WTC11 (cell line): ENCODE measurements at places on chromosomes 6 and 20.
A peak's percentile ranks its signal among the peaks of the same experiment; 100 is the strongest.

DNA sequence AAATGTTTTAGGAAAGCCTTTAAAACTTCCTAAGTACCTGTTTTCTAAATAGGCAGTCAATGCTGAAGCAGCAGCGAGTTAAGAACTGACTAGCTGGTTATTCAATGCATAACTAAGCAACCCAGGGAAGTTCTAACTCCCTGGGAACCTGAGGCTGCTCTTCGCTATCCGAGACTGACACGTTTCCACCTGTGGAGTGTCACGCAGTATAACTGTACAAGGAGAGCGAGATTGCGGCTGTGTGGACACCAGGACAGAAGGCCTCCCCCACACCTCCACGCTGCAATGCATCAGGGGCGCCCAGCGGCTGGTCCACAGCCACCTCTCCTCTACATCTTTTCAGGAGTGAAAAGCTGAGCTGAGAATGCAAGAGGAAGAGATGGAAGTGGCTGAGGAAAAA is 8.0 kb downstream of the PXDC1 start:
- DNase-seq: no peak

DNA sequence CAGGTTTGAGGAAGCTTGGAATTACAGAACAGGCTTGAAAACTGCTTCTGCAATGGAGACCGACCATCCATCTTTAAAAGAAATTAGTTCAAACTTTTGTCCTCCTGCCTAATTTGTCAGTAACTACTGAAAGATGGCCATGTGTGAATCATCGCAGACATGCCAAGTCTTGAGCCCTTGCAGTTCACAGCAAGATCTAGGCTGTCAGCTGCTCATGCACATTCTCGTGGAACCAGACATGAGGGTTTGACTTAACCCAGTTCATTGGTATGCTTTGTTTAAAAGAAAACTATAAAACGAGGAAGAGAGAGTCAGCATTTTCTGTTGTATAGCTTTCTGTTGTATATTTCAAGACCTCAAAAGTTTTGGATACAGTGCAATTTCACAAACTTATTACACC is 74.0 kb upstream of the SAMD5 start:
- DNase-seq: no peak

GRCh38 chr6:34491091-34491430 is 25.2 kb downstream of the PACSIN1 start:
- no peak for DNase-seq

DNA sequence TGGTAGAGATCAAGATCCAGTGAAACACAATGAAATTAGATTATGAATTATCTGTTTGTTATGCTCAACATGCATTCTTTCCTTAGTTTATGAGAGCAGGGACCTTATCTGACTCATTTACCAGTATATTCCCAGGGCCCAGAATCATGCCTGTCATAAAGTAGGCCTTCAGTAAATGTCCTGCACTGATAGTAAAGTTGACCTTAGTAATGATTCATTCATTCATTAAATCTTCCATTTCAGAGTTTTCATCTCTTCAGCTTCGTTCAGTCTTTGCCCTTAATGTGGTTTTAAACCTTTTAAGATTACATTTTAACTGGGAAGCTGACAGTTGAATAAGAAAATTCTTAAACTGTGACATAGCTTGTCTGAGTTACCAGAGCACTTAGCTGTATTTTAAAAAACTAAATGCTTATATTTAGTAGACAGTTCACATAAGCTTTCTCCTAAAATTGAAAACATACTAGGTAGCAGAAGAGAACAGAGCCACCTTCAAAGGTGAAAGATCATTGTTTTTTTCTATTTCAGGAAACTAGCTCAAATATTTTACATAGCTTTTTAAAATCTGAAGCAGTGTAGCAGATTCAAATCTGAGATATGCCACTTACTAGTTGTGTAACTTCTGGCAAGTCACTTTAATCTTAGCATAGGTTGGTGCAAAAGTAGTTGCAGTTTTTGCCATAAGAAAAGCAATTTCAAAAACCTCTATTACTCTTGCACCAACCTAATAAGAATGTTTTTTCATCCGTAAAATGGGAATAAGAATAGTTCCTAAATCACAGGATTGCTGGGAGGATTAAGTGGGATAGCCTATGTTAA is 41.4 kb downstream of the MCM8 start:
- no peak for DNase-seq

DNA sequence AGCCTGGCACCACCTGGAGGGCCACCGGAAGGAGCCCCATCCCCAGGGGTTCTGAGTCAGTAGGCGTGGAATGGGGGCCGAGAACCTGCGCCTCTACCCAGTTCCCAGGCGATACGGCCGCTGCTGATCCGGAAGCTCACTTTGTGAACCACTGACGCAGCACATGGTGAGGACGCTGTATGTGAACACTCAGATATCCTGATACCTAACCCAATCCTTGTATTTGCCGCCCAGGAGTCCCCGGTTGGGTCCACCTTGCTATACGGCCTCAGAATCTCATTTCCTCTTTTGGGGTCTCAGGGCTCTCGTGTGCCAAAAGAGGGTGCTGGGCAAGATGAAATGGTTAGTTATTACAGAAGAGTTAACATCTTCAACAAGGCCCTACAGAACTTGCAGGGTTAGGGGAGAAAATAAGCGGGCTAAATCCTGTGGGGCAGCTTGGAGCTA is 604 bp upstream of the RAB5IF start:
- DNase-seq: no peak

- no peak for DNase-seq
These were observed 89.7 kb downstream of the INSM1 start for GRCh38 chr20:20457392-20458126.

GRCh38 chr6:152089992-152090391 is 282.5 kb downstream of the ESR1 start:
- DNase-seq: no peak

DNA sequence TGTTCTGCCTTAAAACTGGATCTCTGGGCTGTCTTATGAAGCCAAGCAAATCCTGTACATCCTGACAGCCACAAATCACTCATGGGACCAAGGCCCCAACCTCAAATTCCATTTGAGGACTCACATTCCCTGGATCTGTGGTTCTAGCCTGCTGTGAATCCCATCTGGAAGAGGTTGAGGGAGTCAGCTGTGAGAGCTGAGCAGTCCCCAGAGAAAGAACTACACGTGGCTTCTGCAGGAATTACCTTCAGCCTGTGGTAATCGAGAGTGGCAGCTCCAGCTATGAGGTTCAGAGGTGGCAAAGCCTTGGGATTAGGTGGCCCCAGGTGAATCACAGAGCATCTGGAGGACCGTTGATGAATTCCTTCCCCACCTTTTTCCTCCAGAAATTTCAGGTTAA is 245.2 kb downstream of the SLC24A3 start:
- DNase-seq: no peak

DNA sequence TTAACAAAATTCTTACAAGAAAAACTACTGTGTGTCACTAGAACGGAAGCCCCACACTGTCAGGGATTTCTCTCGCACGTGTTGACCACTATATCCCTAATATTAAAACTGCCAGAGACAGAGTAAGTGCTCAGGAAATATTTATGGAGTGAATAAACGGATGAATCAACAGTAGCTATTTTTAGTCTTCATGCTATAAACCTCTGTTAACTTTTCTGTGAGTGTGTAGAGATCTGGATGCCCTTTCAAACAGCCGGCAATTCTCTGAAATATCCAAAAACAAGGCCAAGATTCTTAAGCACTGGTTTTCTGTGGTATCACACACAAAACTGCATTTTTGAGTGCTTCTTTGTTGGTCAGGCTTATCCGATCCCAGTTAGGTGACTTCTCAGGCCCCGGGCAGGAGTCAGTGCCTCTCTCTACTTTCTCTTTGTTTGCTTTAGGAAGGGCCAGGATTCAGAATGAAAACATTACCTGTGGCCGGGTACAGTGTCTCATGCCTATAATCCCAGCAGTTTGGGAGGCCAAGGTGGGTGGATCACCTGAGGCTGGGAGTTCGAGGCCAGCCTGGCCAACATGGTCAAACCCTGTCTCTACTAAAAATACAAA is 15.7 kb downstream of the ATP9A start:
- no peak for DNase-seq

- no peak for DNase-seq
These were observed 45.9 kb downstream of the CCDC170 start for GRCh38 chr6:151539506-151540268.

GRCh38 chr20:58446960-58447265 is 57.9 kb downstream of the VAPB start:
- no peak for DNase-seq

DNA sequence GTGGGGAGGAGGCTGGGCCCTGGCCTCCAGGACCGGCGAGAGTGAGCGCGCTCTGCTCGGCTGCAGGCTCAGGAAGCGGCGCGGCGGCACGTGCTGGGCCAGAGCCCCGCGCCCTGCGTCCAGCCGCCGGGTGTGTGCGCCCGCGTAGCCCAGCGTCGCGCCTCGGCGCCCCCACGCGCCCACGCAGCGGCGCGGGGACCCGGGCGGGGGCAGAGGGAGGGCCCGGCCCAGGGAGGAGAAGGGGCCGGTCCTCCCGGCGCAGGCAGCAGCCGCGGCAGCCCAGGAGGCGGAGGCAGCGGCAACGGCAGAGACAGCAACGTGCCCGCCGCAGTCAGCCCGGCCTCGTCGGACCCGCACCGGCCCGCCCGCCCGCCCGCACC is at the start of gene EYA2:
TSS of gene EYA2 (plus strand) at position 265 of the 380 bp plus-strand sequence. CDS start 95,168 bp downstream, outside the sequence.
- DNase-seq: peak; percentile 48

DNA sequence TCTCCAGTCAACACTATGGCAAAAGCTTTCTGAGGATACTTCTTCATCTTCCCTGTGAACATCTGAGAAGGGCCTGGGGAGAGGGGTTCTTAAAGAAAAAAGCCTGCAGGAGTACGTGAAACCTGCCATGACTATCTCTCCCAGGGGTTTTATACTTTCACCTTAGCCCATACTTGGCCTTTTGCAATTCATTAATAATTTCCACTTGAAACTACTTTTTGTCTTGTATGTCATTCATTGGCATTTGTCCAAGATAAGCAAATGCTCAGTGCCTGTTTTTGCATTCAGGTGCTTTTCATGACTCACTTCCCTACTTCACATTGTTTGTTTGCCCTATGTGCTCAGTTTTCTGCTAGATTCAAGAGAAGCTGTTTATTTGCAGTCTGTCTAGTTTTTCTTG is 580.3 kb upstream of the GJE1 start:
- no peak for DNase-seq

DNA sequence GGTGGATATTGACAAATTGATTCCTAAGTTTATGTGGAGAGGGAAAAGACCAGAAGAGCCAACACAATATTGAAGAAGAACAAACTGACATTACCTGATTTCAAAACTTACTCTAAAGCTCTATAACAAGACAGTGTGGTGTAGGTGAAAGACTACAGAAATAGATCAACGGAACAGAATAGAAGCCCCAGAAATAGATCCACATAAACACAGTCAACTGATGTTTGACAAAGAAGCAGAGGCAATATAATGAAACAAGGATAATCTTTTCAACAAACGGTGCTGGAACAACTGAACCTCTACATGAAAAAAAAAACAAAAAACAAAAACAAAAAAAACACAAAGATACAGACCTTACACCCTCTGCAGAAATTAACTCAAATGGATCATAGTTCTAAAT is 50.2 kb downstream of the MAP3K5 start:
- DNase-seq: no peak

DNA sequence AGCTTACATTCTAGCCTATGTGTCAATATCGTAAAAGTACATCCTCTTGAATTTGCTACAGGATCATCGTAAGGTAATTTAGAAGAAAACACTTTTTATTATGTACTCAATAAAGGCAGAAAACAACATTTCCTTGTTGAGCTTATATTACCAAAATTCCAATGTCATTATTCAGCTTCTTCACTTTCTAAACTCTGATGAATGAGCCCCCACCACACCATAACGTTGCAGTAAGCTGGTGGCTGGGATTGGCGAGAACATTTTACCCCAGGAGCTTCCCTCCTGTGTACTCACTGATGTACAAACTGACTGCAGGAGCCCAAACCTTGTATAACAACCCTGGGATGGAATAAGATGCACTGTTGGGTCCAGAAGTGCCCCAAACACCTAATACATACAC is 238.1 kb upstream of the MARCKS start:
- no peak for DNase-seq

GRCh38 chr6:45123023-45123422 is 205.1 kb upstream of the RUNX2 start:
- no peak for DNase-seq

GRCh38 chr20:49447364-49447763 is 35.1 kb downstream of the KCNB1 start:
- no peak for DNase-seq

GRCh38 chr6:107124934-107125348 is 9.6 kb upstream of the BEND3 start:
- no peak for DNase-seq

GRCh38 chr20:44776980-44777379 is 31.3 kb downstream of the KCNK15 start:
- peak; percentile 69 for DNase-seq

GRCh38 chr6:19417713-19418112 is 419.5 kb upstream of the ID4 start:
- no peak for DNase-seq

DNA sequence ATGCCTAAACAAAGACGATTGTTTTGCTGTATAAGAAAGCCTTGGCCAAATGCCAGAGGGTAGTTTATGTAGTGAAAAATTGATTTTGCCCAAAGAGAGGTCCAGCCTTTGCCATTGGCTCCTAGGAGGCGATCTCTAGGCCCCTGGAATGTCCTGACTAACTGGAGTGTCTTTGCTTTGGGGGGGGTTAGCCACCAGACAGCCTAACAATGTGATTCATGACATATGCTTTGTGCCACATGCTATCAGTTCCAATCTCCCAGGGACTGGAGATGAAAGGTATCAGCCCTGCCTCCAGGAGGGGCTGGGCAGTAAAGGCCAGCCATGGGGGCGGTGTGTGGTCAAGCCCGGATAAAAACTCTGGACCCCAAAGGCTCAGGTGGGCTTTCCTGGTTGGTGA is 32.7 kb upstream of the TUBB2A start:
- DNase-seq: no peak

- DNase-seq: no peak
These were observed 149.6 kb downstream of the BACH2 start for GRCh38 chr6:90146921-90147649.

DNA sequence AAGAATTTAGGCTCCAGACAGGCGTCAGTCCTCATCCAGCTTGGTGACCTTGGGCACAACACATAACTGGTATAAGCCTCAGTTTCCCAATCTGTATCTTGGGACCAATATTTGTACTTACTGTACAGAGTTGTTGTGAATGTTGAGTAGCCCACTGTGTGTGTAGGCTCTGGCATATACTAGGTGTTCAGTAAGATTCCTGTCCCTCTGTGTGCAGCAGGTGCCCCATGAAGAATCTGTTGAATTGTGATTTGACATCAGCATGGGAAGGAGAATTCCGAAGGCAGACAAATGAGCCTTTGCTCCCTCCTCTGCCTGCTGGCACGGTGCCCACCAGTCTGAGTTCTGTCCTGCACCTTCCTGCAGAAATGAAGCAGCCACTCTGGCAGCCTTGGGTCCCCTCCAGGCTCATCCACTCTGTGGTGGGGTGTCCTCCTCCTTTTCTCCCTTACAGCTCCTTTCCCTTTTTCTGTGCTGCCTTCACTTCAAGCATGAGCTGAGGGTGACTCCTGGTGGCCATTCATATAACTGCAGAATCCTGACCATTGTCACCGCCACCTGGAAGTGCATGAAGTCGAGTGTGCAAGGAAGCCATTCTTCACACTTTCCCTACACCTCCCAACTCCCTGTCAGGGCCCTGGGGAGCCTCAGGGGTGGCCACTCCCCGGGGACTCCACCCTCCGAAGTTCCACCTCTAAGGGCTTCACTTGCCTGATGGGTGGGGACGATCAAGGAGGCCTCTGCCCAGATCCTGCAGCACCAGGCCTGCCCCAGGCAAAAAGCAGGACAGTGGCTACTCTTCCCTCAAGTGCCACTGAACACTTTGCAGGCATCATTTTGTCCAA is 48.2 kb downstream of the MRPL14 start:
- DNase-seq: peak; percentile 86
